Occipital lobe (tissue), 3 donors: ENCODE measurements at places on chromosomes 5 and 9. TPM values are rescaled to one million over a fixed set of nuclear protein-coding genes. Genes with fewer than 3 reads are reported as not detected.

DNA sequence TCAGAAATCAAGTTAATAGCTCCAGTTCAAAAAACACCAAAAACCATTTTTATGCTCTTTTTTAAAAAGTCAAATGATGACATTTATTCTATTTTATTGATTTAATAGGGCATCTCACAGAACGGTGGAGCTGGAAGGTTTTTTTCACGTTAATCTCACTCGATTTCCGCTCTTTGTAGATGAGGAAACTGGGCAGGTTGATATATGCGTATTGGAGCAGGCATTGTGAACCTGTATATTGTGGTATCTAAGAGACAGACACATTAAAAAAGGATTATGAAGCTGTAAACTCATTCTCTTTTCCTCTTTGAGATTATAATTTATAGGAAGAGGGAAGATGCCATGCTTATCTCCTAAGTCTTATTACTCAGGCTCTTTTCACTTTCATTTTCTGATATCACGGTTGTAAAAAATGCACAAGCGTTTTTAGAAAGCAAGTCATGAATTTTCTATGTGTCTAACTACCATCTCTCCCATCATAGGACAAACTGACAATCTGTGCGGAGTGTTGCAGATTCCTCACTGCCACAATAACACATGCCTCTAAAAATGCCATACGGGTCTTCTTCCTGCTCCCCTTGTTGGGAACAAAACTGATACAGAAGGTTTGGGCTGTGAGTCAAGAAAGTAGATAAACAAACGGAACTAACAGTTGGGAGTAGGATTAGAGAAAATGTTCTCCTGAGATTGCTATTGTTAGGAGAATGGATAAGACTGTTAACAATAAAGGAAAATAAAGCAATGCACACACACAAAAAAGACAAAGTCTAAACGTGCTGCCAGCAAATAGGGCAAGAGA, 1997.7 kb downstream of the MAT2B start:
- DNase-seq = no peak

DNA sequence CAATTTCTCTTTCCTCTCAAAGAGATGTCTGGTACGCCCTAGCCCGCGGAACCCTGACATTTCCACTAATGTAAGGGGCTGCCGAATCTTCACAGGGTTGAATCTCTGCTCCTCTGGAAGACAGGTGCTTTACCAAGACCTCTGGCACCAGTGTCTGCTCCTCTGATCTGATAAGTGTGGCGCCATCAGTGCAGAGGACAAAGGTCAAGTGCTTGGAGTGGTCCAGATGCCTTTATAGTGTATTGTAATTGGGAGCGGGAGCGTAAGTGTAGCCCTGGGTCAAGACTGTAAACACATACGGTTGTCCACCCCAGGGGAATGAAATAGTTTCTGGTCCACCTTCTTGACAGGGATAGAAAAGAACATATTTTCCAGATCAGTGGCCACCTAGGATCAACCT, 17.7 kb downstream of the ADAMTSL2 start:
- no peak for DNase-seq

GRCh38 chr5:38780316-38780715, 65.5 kb upstream of the OSMR start:
- DNase-seq = no peak

ZBED3 gene
- total RNA-seq = 2.2 TPM

PCDHGB5 gene
- total RNA-seq = 18.1 TPM

DNA sequence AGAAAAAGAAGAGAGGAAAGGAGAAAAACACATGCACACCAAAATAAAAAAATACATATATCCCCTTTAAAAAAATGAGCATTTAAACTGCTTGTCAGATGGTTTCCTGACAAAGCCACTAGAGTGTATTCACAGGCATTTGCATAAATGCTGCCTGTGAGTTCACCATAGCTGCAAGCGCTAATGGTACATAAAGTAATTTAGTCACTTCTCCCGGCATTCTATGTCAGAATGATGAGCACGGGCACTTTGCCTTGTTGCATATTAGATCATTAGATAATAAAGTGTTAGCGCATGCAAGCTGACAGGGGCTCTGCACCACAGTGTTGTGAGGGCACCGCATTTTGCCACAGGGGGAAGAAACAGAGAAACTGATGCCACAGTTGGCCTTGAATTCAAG, 280.6 kb downstream of the EBF1 start:
- DNase-seq = no peak

ACSL6 gene
- 32.9 TPM for total RNA-seq

SOX30 gene
- total RNA-seq = not detected

- no peak for DNase-seq
These were observed 621.0 kb downstream of the ACTL7B start for GRCh38 chr9:108234811-108235210.

ITGA2 gene
- total RNA-seq = 5.5 TPM
